Left forelimb (tissue), 1 donor: ENCODE measurements at places on chromosomes 2 and 18.

DNA sequence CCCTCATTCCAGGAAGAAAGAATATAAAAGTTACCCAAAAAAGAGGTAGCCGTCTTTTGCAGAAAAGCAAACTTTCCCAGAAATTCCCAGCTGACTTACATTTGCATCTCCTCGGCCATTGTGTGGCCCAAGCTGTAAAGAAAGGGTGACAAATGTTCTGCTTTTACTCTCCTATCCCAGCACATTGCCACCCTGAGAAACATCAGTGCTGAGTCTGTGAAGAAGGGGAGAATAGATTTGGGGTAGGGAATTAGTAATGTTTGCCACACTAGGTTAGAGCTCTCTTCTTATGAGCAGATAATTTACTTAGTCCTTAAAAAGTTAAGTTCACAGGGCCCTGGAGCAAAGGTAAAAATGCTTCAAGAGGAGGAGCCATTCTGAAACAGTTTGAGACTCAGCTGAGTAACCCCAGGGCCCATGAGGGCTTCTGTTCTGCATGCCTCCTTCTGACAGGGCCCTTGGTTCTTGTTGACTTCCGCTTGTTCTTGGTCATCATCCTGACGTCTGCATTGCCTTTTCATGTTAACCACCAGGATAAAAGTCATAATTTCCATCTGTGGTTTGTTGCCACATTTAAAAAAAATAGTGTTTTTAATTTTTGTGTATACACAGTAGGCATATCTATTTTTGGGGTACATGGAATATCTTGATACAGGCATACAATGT lies 550.7 kb downstream of the RNF144A start:
- no peak for DNase-seq

- DNase-seq = no peak
Measured at GRCh38 chr2:145930318-145930717, 1410.4 kb upstream of the ZEB2 start.

GRCh38 chr2:24822049-24822706 lies 29.0 kb downstream of the CENPO start:
- DNase-seq = no peak

DNA sequence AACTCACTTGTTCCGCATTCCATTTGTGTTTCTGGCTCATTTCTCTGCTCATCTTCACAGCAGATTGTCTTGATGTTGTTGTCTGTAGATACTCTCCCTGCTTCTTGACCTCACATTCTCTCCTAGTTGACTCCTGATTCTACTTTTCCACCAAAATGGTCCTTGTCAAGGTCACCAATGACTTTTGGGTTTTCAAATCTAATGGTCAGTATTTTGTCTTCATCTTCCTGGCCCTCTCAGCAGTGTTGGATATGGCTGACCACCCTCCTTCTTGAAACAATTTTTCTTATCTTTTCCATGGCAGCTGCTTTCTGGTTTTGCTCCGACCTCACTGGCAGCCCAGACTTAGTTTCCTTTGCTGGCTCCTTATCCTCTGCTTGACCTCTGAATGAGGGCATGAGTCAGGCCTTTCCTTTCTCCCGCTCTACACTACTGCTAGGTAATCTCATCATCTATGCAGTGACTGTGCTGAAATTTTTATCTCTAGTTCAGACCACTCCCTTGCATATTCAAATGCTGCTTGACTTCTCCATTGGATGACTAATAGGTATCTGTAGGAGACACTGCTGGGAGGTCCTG lies 386.6 kb upstream of the SPRED2 start:
- no peak for DNase-seq

GRCh38 chr2:135664623-135665068 lies 77.0 kb upstream of the UBXN4 start:
- no peak for DNase-seq

GRCh38 chr2:222594679-222595078 lies 61.2 kb downstream of the FARSB start:
- DNase-seq = no peak

- no peak for DNase-seq
Measured at GRCh38 chr2:168157926-168158325, 89.5 kb downstream of the STK39 start.

DNA sequence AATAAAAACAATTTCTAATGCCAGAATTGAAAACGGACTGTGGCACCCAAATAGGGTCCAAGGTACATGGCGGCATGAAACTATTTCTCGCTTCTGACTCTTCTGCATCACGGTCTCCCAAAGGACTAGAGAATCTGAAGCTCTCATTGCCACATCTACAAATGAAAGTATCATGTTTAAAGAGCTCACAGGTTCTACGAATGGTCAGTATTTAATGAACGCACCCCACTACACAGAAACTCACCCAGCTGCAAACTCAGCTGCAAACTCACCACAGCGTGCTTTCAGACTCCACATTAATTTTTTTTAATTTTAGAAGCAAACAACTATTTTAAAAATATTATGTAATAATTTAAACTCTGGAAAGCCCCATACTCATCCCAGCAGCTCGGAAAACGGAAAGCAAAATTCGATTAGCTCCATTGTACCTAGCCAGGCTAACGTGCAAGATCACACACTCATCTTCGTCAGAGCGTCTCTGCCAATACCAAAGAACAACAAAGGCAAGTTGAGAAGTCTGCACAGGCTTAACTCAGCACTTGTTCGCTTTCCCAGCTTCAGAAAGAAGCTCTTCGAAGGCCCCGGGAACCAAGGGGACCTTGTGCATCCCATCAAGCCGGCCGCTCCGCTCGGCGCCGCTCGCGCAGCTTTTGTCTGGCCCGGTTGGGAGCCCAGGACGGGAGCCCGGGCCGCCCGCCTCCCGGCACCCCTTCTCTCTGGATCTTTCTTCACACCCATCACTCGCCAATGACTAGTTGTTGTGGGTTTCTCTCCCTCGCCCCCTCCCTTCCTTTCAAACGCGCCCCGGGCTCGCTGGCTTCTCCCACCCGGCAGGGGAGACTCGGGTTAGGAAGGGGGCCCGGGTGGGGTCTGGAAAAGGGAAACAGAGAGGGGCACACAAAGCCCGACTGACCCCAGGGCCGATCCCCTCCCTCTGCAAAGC lies 785 bp downstream of the CLASP1 start:
- DNase-seq = no peak

- DNase-seq = no peak
Measured at GRCh38 chr2:226913641-226914040, 77.8 kb downstream of the RHBDD1 start.

DNA sequence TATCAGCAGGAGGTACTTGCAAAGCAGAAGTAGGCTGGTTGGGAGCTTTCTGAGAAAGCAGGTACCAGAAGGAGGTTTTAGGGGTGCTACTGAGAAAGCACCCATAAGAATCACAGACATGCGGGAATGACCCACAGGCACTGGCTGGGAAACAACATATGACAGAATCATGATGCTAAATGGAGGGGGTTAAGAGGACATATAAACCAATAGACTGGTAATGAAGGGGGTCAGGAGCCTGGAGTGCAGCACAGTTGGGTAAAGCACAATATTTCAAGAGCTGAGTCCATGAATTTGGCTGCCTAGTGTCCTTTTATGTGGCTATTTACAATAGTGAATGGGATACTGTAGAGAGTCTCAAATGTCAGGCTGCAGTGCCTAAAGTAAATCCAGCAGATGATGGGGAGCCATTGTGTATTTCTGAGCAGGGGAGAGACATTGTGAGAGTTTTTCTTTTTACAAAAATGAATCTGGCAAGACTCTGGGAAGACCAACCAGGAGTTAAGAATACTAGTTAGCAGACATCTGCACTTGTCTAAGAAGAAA lies 27.6 kb upstream of the GMCL1 start:
- DNase-seq = no peak

GRCh38 chr2:133390156-133390555 lies 178.1 kb downstream of the NCKAP5 start:
- DNase-seq = no peak

GRCh38 chr2:106609780-106610179 lies 122.6 kb downstream of the CD8B2 start:
- no peak for DNase-seq

DNA sequence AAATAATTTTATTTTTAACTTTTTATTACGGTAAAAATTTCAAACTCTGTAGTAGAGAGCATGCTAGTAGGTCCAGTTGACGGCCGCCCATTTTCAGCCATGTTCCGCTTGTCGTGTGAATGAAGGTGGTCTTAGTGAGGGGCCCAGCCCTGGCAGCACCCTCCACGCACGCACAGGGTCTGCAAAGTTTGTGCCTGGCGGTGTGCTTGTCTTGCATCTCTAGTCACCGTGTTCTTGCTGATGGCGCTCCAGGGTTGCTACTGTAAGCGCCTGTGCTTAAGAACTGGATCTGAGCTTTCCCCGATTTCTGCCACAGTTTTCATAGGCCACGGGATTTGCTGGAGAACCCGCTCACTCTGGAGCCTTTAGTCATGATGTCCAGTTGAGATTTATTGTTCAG lies 28.9 kb downstream of the LDLRAD4 start:
- no peak for DNase-seq

DNA sequence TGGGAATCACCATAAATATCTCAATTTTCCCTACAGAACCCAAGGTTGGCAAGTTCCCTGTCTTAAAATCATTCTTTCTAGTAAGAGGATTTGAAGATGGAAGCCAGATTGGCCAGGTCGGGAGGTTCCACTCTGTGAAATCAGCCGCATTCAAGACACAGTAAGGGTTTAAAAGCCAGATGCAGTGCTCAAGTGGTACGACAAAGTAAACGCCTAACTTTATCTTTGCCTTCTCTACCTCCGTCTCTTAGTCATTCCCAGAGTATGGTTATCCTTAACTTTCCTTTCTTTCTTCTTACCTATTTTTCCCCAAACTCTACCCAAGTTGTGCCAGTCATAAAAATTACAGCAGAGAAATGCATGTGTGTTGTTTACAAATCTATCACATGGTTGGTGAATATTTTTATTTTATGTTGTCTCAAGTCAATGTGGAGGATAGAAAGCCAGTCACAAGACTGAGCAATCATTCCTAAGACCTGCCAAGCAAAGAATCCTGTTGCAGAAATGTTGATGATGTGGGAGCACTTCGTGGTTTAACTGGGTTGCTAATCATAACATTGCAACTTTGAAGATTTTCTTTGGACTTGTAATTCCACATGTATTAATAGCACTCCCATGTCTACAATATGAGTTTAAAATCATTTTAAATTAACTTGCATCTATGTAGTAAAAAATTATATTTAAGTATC lies 62.6 kb downstream of the SLC40A1 start:
- no peak for DNase-seq

GRCh38 chr2:192327576-192327975 lies 132.8 kb upstream of the TMEFF2 start:
- no peak for DNase-seq

GRCh38 chr18:9147440-9148202 lies 11.0 kb downstream of the ANKRD12 start:
- DNase-seq = no peak

DNA sequence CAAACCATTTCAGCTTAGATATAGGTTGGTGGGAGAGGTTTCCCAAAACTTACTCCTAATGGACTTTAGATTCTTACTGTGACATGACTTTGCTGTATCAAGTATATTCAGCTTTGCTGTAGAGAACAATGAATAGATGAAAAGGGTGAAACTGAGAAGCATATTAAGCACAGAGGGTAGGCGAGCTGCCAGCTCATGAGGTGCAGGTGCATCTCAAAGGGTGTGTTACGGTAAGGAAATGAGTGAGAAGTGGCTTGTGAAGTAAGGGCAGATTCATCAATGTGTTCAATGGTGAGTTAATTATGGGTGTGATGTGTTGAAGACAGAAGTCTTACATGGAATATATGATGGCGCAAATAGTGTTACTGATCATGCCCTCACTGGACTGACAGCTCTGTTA lies 49.3 kb downstream of the CD8B2 start:
- DNase-seq = no peak

GRCh38 chr2:148447877-148448276 lies 196.7 kb upstream of the EPC2 start:
- no peak for DNase-seq

GRCh38 chr2:191936882-191937405 lies 90.1 kb upstream of the CAVIN2 start:
- no peak for DNase-seq

- DNase-seq = no peak
Measured at GRCh38 chr2:3139906-3140305, 237.7 kb downstream of the EIPR1 start.

- no peak for DNase-seq
Measured at GRCh38 chr2:27016801-27017325, 15.9 kb upstream of the TMEM214 start.

DNA sequence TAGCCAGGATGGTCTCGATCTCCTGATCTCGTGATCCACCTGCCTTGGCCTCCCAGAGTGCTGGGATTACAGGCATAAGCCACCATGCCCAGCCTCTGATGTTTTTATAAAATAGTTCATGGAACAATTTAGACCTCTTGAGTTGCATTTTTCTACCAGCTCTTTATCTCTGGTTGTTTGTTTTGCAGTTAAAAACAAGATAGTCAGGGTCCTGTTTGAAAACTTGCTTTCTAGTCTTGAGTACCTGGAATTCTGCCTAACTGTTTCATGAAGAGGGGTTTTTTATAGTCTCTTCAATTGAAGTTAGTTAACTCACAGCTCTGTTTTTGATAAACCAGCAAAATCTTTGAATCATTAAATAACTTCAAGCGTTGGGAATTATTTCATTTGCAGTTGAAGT lies 244.8 kb downstream of the PARD3B start:
- DNase-seq = no peak

GRCh38 chr2:129813404-129813803 lies 166.1 kb upstream of the RAB6C start:
- DNase-seq = no peak

DNA sequence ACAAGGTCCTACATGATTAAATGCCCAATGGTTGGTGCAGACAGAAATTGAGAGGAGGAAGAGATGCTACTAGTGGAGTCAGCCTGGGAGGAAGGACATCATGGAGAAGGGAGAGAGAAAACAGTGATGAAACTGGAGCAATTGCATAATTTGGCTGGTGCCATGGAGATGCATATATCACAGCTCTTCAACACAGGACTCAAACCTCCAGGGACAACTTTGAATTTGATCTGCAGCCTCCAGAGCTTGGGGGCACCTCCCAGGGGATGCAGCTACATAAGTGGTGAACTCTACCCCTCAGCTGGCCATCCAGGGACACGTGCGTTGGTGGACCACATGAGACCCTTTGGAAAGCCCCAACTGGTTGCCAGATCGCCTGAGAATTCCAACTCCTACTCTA lies 80.4 kb downstream of the CTAGE1 start:
- DNase-seq = no peak

DNA sequence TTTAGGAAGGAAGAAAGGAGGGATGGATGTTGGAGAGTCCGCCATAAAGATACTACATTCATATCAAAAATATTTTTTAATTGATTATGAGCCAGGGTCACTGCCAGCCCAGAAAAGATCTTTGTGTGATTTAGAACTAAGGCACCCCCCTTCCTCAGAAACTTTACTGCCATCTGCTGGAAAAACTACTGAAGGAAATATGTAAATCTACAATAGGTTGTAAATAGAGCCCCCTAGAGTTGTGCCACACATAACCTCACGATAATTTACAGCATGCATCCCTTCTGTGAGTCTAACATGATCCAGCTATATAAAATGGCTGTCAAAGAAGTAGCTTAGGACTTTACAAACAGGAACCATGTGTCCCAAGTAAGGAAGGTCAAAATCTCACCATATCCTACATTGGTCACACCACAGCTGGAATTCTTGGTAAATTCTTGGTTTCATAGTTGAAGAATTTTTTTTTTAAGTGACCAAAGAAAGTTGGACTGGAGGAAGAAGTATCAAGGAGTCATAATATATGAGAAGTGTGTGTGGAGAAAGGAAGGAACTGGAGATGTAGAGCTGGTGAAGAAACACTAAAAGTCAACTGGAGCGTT lies 152.5 kb downstream of the CYP26B1 start:
- DNase-seq = peak; percentile 25
